Ovary (tissue), 10 donors: ENCODE measurements at places on chromosomes 1 and 21. TPM values are rescaled to one million over a fixed set of nuclear protein-coding genes. Genes with fewer than 3 reads are reported as not detected.
A peak's percentile ranks its signal among the peaks of the same experiment; 100 is the strongest.

The MAP3K6 gene
- total RNA-seq, result 45.9 TPM

GRCh38 chr1:94544706-94545490 lies 3.3 kb upstream of the F3 start:
- no peak for DNase-seq

The C4BPB gene
- 24.1 TPM for total RNA-seq

- DNase-seq, result peak; percentile 60
These were observed 35.2 kb upstream of the CTPS1 start for GRCh38 chr1:40944326-40944725.

- DNase-seq, result no peak
These were observed 30.5 kb downstream of the TMCC2 start for GRCh38 chr1:205258261-205258691.

The IL12RB2 gene
- total RNA-seq, result not detected

- DNase-seq, result no peak
These were observed 130.8 kb downstream of the HMCN1 start for GRCh38 chr1:185864889-185865517.

- DNase-seq, result no peak
These were observed 1.0 kb upstream of the CRYBG2 start for GRCh38 chr1:26354972-26355371.

The FAM72C gene
- not detected for total RNA-seq

DNA sequence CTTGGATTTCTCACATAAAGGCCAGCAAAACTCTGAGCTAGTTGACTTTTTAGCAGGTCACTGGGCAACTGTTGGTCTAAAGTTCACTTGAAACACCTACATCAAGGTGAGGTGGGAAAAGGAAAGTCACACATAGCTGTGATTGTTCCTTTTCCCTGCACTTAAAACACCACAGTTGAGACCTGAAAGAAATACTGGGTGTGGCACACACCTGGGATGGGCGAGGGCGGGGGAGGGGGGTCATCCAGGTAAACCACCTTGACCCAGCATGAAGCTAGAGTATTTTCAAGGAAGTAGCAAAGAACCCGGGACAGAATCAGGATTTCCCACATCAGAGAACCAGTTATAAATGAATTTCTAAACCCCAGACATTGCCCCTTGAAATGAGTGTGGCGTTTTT lies 26.4 kb downstream of the ZNF697 start:
- DNase-seq, result no peak

The DIRAS3 gene
- 56.0 TPM for total RNA-seq

GRCh38 chr1:156840186-156840897 lies 18.6 kb downstream of the INSRR start:
- no peak for DNase-seq

The PIAS3 gene
- total RNA-seq, result 49.6 TPM

- DNase-seq, result no peak
These were observed 101.5 kb upstream of the ADGRL2 start for GRCh38 chr1:81699234-81699633.

- DNase-seq, result no peak
These were observed 102.2 kb downstream of the BARHL2 start for GRCh38 chr1:90614872-90615271.

DNA sequence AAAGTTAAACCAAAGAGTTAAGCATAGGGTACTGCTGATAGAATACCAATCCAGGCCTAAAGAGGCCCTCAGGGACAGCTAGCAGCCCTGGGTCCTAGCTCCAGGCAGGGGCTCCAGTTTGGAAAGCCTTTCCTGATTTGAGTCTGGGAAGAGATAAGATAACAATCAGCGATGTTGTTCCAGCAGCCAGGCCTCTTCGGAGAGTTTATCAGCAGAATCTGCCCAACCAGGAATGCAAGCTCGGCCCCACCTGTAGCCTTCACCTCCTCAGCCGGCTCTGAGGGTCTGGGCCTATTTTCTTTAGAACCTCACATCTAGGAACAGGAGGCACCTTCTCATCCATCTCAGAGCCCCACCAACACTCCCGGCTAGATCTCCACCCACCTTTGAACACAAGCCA lies 42.6 kb downstream of the PLEKHA6 start:
- DNase-seq, result no peak

DNA sequence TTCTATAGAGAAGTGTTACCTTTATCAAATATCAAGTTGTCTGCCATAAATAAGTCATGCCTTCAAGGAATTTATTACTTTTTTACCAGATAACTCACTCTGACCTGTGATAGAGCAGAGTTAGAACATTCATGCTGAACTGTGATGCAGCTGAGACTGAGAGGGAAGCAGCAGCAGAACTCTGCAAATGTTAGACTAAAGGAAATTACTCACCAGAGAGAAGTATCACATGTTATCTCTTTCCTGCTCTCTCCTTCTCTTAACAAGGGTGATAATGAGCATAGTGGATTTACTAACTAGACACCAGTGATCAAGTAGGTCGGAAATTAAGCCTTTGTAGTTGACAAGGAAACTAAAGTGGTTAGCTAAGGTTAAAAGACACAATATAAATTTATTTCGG lies 181.6 kb downstream of the RASAL2 start:
- no peak for DNase-seq

DNA sequence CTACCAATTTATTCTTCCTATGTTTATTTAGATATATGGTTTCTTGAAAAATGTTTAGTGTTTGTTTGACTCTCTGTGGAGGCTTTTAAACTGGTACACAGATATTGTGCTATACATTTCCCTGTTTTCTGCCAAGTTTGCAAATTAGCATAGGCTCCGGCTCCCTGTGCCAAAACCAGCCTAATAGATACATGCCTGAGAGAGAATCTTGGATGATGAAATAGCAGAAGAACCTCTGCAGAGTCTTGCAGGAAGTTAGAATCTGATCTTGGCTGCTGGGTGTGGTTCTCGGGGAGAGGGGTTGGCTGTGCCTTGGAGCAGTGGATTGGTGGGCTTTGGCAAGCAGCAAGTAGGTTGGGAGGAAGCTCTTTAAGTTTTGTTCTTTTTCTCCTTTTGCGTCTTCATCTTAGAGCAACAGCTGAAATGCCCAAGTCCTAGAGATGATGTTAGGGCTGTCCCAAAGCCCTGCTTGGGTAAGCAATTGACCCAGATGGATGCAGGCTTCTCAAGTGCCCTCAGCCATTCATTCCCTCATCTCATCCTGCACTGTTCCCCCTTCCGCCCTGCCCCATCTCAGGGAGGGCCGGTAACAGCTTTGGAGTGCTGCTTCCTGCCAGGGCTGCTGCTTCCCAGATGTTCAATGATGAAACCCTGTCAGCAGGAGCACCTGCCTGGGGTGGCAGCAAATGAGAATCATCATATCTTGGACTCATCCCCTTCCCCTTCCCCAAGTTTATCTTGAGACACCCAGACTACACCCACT lies 9.3 kb downstream of the PLA2G2A start:
- no peak for DNase-seq

DNA sequence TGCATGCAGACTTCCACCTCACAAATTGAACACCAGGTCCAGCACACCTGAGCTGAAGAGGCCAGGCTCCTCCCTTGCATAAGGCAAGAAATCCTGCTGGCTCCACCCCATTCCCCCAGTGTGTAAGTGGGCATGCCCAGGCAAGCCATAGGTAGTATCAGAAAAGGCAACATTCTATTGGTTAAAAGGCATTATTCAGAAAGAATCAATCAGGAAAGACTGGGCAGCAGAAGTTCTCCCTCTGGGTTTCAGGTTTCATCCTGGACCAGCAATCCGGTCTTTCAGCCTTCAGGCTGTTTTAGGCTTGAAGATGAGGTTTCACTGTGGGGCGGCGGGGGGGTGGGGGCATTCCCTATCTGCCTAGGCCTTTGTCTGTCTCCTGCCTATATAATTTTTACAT lies 42.0 kb upstream of the LHX8 start:
- no peak for DNase-seq

The KRTAP19-1 gene
- not detected for total RNA-seq

The WNT2B gene
- total RNA-seq, result 13.8 TPM

GRCh38 chr1:18340787-18341186 lies 139.9 kb upstream of the KLHDC7A start:
- DNase-seq, result no peak

- no peak for DNase-seq
These were observed 91.6 kb upstream of the CHODL start for GRCh38 chr21:18153063-18153462.

The BCAN gene
- not detected for total RNA-seq
